ENCODE measurements at places on chromosomes 1 and 21.
A peak's percentile ranks its signal among the peaks of the same experiment; 100 is the strongest.

GRCh38 chr1:244187310-244187709 is 136.2 kb downstream of the ZBTB18 start:
- DNase-seq: no peak

- DNase-seq: peak; percentile 85
Observed at GRCh38 chr1:240611619-240612480, at the start of gene GREM2. GREM2 (minus strand) TSS chr1:240612155; CDS start chr1:240493475, 118,680 bp downstream.

DNA sequence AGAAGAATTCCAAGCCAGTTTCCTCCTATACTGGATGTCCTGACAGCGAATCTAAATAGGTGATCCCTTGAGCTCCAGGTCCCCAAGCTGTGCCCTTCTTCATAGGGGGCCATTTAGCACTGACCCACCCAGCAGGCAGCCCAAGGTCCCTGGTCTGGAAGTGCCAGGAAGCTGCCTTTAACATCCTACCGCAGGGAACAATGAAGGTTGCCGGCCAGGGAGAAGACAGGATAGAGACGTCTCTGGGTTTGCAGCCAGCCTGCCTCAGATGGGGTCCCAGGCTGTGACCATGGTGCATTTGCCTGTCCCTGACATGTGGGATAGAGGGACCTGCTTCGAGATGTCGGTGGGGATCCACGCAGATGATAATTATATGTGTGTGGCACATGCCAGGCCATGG is 2.7 kb upstream of the RIPK4 start:
- DNase-seq: no peak

DNA sequence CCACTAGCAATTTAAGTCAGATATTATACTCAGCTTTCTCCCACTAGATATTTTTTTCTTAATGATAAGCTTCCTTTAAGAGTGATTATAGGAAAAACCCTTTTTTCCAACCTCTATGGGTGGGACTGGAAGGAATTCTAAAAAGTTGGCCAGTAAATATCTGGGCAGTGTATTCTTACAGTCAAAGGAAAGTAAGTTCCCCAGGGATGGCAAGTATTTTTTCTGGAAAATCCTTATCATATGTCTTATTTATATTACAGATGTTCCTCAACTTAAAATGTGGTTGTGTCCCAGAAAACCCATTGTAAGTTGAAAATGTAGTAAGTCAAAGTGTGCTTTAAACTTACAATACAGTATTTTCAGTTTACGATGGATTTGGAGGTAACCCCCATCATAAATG is 29.2 kb downstream of the CMPK1 start:
- DNase-seq: no peak

DNA sequence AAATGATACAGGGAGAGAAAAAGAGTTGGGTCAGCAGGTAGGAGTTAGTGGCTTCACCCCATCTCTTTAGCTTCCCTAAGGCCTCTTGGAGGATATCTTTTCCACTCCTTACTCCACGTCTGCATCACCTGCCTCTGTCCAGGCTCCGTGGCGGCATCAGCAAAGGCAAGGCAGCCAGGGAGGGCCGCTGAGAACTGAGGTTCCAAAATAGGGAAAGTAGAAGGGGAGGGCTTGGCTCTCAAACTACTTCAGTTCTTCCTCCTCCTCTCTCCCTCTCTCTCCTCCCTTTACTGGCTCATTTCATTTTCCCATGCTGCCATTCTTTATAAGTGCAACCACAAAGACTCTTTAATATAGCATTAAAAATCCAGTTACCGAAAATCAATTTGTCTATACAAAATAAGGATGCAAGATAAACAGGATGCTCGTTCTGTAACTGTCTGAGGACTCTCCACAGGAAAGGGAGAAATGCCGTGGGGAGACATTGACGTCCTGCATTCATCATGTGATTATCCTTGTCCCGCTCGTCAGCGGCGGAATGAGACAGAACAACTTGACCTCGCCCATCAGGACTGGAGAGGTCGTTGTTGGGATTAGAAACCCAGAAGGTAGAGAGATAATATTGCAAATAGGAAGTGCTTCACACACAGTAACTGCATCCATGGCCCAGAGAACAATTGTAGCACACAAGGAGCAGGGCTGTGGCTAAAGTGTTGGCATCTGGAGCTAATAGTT is 3.1 kb upstream of the MT1HL1 start:
- DNase-seq: no peak
